ENCODE measurements at places on chromosomes 6 and 20.
A peak's percentile ranks its signal among the peaks of the same experiment; 100 is the strongest.

DNA sequence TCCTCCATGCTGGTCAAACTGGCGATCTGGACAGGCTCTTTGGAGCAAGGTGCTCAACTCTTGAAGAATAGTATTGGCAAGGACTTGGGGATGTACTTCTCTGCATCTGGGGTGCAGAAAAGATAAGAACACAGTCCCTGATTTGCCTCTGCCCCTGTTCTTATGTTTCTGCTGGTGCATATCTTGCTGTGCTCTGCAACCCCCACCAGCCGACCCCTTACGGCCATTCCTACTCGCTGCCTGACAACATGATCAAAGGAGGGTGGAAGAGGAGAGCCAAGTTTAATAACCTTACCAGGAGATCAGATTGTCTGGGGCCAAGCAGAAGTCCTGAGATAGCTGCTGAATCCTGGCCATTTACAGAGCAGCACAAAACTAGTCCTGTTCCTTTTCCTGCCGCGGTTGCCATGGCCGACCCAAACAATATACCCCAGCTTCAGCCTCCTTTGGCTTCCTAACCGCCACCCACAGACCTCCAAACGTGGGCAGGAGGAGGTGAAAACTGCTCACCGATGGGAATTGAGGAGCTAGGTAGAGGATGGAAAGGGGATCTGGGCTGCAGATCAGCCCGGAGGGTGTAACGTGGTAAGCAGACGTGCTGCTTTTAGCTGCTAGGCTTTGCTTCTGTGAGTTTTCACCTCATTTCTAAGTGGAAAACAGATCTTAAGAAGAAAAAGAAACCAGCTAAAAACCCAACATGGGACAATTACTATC, 60.9 kb downstream of the ATXN1 start:
- DNase-seq: peak; percentile 26

- peak; percentile 97 for DNase-seq
Observed at GRCh38 chr6:13307508-13307995, 20.8 kb downstream of the TBC1D7 start.

GRCh38 chr6:17945111-17945510, 42.3 kb downstream of the KIF13A start:
- DNase-seq: peak; percentile 79

DNA sequence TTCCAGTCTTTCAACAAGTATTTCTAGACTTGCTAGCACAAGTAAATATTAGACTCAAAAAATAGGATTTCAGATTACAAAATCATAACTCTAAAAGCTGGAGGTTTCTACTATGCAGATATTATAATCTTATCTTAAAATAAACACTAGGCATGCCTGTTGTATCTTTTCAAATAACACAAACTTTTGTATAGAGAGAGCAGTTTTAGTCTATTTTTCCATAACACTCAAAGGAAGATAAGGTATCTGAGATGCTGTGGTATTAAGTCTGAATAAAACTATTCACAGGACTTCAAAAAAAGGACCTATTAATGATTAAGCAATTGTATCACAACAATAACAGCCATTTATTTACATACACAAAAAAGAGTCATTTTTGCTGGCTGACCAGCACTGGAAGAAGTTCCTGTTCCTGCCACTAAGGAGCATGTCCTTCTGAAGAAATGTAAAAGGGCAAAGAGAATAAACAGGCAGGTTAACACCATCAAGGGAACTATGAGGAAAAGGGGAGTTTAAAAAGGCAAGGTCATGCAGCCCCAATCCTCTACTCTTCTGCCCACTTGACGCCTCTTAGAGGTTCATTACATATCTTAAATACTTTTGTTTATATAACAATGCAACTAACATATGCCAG, 39.4 kb downstream of the REPS1 start:
- no peak for DNase-seq

- peak; percentile 24 for DNase-seq
Observed at GRCh38 chr6:170522565-170523183, 30.4 kb downstream of the PSMB1 start.

Measured in cardiac fibroblast (primary cell).